ENCODE measurements at places on chromosomes 7 and 10.

GRCh38 chr10:112738606-112739591, 211.1 kb upstream of the TCF7L2 start:
- DNase-seq: no peak

DNA sequence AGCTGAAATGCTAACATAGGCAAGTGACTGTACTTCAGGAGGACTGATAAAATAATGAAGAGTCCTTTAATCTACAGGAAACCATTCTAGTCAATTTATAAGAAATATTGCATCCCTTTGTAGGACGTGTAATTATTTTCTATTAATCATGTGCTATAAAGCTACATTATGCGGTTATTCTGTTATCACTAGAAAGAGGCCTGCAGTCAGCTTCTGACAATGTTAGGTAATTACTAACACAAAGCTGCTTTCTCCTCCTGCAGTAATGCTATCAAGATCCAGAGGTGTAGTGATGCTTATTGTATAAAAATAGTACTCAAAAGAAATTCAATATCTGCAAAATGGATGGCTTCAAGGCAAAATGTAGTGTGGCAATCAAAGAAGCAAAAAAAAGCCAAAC, 191.1 kb downstream of the SKAP2 start:
- DNase-seq: no peak

GRCh38 chr7:101165075-101165957, at the start of gene VGF:
Gene VGF (minus strand): TSS chr7:101165569. CDS start chr7:101164843, 726 bp downstream.
- peak; percentile 98 for DNase-seq

GRCh38 chr10:33244354-33244967, 90.0 kb downstream of the NRP1 start:
- DNase-seq: no peak

GRCh38 chr7:74284781-74285259, 4.4 kb upstream of the CLIP2 start:
- no peak for DNase-seq

DNA sequence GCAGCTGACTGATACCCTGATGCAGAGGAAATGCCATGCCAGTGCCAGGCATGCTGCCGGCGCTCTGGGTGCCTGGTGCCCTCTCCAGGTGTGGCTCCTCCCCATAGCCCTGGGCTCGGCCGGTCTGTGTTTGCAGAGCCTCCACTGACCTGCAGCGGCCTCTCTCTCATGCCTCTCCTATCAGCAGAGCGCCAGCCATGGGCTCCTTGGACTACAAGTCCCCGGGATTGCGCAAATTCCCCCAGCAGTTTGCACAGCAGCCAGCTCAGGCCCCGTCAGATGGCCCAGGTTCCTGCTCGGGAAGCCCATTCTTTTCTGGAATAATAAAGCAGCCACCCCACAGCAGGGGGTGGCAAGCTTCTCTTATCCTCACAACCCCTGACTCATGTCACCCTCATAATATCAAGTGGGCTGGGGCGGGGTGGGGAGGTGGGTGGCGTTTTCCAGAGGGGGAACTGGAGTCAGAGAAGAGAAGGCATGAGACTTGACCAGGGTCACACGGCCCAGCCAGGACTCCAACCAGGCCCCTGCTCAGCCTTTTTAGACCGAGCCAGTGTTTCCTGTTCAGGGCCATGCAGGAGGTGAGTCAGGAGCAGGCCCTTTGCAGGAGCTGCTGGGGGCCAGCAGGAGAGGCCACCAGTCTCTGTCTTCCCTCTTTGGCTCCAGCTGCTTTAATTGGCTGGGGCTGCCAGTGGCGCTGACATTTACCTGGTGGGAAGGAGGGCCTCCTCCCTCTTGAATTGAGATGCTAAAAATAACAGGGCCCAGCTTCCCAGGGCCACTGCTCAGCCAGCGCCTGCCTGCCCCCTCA, 58.6 kb downstream of the ZMIZ1 start:
- peak; percentile 61 for DNase-seq

- peak; percentile 84 for DNase-seq
Measured at GRCh38 chr10:93554760-93555432, 11.6 kb upstream of the FFAR4 start.

DNA sequence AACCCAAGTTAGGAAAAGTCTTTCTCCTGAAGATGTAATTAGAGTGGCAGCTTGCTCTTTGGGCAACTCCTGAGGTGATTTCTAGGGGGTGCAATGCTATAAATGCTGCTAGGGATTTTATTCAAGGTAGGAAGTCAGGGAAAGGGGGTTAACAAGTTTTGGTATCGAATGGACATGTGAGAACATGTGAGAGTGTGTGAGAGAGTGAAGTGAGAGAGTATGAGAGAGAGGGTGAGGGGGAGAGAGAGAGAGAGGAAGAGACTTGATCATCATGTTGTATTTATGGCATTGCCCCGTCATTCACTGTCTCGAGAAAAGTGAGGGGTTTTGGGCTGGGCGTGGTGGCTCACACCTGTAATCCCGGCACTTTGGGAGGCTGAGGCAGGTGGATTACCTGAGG, 50.9 kb downstream of the MCU start:
- no peak for DNase-seq

GRCh38 chr10:104344219-104344618, 6.0 kb upstream of the ITPRIP start:
- no peak for DNase-seq

DNA sequence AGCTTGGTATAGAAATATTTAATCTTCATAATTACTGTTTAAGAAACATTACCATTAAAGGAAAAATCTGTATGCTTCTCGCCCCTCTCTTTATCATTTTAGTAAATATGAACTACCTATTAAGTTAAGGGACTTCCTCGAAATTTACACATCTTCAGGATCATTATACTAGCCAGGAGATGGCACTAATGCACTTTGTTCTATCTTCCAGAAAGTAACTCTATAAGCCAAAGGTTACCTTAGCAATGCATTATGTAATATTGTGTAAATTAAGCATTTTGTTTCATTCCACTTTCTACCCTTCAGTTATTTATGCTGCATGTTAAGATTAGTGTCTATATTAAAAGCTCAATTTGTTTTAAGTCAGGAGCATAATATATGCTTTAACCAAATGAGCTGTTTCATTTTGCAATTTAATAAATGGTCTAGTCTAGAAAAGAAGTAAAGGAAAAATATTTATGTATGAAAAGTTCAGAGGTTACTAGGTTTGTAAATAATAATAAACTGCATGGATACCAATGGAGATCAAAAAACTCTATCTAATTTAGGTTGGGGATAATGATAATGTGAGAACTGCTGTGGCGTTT, 128.5 kb downstream of the ANKRD7 start:
- no peak for DNase-seq

GRCh38 chr7:101488826-101489572, 126.3 kb downstream of the COL26A1 start:
- no peak for DNase-seq

DNA sequence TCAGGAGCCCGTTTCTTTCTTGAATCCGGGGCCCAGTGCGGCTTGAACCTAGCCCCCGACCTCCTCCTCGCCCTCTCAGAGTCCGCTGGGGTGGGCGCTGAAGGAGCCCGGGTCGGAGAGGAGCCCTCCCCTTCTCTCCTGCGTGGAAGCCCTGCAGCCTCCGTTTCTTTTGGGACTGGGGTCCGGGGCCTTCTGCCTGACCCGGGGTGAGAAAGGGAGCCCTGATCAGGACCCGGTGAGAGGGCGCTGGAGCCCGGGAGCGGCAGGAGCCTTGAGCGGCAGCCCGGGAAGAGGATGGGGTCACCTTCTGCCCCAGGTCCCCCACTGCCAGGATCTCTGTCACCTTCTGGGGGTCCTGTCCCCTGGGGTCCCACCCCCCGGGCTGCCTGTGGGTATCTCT, 162.3 kb downstream of the ZNF33B start:
- DNase-seq: peak; percentile 29

- DNase-seq: peak; percentile 29
Measured at GRCh38 chr7:90625562-90625961, 29.4 kb downstream of the CDK14 start.

DNA sequence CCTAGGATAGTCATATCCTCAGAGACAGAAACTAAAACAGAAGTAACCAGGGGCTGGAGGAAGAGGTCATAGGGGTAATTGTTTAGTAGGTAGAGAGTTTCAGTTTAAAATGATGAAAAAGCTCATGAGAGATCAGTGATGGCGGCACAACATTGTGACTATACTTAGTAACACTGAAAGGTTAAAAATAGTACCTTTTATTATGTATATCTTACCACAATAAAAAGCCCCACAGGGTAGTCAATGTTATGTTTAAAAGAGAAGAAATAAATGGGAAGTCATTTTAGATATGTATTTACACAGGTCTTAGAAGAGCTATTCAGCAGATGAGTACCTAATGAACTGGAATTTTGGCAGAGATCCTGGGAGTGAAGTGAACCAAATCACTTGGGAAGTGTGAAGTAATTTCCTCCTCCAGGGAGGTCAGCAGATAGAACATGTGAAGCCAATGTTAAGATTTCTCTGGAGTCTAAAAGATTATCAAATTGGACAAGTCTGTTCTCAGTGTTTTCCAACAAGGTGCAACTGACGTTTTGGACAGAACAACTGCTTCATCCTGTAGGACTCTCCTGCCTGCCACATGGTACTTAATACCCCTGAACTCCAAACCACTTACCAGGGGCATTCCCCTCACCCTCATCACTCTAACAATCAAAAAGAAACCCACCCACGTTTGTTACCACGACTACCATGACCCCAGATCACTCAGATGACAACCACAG, 6.4 kb downstream of the CDCA7L start:
- peak; percentile 16 for DNase-seq

DNA sequence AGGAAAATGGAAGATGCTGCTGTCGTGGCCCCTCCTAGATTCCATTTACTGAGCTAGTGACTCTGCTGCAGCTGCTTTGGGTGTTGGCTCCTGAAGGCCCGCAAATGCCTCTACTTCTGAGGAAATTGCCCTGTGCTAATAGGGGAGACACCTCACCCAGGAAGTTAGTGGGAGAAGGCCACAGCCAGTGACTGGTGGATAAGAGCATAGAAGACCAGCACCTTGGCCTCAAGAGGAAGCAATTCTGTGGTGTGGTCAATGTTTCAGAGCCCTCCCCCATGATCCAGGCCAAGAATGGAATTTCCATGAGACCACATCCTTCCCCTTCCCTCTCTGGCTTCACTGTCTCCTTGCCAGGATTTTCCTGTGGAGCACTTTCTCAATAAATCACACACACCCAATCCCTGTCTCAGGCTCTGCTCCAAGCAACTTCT, 25.0 kb upstream of the FZD1 start:
- DNase-seq: peak; percentile 73

GRCh38 chr7:44220046-44220357, 19.2 kb downstream of the YKT6 start:
- DNase-seq: no peak

GRCh38 chr10:98186681-98187080, 52.2 kb downstream of the R3HCC1L start:
- no peak for DNase-seq

GRCh38 chr7:143040209-143040715, 11.9 kb upstream of the OR6V1 start:
- no peak for DNase-seq

DNA sequence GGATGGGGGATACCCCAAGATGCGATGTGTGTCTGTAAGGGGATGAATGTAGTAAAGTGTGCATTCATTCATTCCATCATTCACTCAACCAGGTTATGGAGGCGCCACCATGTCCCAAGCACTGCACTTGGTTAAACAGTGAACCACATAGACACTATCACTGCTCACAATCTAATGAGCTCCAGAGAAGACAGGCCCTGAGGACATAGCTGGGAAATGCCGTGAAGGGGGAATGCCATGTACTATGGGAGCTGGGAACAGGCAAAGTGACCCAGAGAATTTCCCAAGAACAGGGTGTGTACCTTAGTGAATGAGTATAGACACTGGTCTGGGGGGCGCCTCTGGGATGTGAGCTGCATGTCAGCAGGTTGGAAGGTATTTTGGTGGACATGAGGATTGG, 44.5 kb upstream of the LBX1 start:
- no peak for DNase-seq

DNA sequence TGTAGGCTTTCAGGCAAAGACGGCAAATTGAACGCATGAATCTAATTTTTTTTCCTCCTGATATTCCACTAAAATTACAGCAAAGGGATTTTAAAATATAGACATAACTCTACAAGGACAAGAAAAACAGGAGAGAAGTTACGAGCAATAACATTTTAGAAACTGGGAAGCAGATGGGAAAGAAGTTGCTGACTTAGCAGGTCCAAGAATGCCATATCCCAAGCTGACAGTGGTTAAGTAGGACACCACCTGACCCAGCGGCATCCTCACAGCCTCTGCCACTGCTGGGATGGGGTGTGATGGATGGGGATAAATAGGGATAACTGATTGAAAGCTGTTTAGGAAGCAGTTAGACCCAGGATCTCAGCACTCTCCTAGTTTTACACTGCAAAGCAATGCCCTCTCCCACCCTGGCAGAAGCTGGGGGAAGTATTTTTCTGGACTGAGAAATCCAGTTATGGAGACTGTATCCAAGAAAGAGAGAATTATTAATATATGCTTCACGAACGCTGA, 99.3 kb upstream of the LEP start:
- DNase-seq: no peak

GRCh38 chr10:34786464-34786863, 28.6 kb downstream of the PARD3 start:
- DNase-seq: peak; percentile 59

- no peak for DNase-seq
Measured at GRCh38 chr7:17771901-17772408, 168.3 kb downstream of the SNX13 start.

- no peak for DNase-seq
Measured at GRCh38 chr7:150944066-150945042, 33.8 kb downstream of the KCNH2 start.

GRCh38 chr7:157825325-157825724, 488.5 kb downstream of the DNAJB6 start:
- no peak for DNase-seq

DNA sequence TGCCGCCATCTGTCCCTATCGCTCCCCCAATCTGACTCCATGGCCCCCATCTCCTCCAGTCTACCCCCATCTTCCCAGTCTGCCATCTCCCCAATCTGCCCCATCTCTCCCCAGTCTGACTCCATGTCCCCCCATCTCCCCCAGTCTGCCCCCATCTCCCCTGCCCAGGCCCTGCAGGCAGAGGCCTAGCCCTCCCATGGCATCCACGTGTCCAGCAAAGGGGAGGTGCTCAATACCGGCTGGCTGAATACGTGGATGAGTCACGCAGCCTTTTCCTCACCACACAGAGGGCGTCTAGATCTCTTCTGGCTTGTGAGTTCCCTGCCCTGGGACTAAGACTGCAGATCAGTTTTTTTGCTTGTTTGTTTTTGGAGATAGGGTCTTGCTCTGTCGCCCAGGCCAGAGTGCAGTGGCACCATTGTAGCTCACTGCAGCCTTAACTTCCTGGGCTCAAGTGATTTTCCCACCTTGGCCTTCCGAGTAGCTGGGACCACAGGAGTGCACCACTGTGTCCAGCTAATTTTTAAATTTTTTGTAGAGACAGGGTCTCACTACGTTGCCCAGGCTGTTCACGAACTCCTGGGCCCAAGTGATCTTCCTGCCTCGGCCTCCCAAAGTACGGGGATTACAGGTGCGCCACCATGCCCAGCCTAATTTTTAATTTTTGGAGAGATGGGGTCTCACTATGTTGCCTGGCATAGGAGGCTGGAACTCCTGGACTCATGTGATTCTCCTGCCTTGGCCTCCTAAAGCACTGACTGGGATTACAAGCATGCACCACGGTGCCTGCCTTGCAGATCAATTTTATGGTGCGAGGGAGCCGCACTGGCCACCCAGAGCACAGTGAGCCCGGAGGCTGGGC, 15.3 kb upstream of the GPR146 start:
- peak; percentile 95 for DNase-seq

All from GM03348 (cell line).